Activated gamma-delta T cell treated with anti-CD3 and anti-CD28 coated beads, Interleukin-2, amount 50 U/mL, for 16 hours (primary cell): ENCODE measurements at places on chromosomes 2 and 18.

DNA sequence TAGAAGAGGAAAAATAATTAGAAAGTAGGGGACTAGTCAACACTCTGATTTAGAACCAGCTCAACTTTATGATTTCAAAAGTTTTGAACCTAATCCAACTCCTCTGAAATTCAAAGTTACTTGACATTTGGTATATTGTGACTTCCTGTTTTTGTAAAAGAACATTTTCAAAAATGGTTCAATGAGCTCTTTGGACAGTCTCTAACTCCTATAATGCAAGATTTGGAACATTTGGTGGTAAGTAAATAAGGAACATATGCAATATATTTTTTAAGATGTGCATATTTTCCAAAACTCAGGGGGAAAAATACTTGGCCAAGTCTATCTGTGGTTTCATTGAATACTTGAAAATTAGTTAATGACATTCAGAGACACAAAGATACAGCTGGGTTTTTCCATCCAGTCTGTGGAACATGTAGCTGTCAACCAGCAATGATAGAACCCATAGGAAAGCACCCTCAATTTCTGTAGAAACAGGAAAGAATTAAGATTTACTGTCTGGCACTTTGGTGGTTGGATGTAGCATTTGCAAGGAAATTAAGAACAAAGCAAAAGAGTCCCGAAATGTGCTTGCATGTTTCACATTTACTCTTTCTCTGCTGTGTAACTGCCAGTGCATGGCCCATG lies 17.0 kb upstream of the ANKRD44 start:
- DNase-seq: no peak

- no peak for DNase-seq
These were observed 55.2 kb upstream of the LDLRAD4 start for GRCh38 chr18:13163167-13163927.

DNA sequence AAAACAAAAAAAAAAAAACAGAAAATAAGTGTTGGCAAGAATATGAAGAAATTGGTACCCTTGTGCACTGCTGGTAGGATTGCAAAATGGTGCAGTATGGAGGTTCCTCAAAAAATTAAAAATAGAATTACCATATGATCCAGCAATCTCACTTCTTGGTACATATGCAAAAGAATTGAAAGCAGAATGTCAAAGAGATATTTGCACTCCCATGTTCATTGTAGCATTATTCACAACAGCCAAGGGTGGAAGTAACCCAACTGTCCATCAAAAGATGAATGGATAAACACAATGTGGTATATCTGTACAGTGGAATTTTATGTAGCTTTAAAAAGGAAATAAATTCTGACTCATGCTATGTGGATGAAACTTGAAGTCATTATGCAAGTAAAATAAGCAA lies 72.8 kb upstream of the POU3F3 start:
- DNase-seq: no peak

- DNase-seq: no peak
These were observed 303.5 kb downstream of the HRH4 start for GRCh38 chr18:24763765-24764513.

DNA sequence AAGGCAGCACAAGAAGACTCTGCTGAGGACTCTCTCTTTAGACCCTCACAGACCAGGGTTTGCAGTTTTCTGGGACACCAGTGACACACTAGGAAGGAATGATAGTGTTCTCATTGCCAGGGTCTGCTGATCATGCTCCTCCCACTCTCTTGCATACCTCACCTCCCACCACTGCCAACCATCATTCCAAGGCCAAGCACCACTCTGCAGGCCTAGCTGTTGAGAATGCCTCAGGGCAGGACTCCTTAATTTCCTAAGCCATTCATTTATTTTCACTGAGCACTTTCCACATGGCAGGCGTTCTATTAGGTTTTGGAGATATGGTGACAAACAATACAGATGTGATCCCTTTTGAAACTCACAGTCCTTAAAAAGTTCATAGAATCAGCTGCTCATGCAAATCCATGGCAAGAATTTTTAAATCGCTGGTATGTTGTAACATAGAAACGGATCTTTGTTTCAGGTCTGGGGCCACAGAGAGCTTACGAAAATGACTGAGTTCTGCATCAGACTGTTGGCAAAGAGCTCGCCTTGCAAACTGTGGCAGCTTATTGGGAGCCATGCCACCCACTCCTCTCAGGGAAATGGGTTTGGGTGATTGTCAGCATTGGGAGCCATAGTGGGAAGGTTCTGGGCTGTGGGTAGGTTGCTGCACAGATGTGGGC lies 78.5 kb downstream of the XDH start:
- no peak for DNase-seq

DNA sequence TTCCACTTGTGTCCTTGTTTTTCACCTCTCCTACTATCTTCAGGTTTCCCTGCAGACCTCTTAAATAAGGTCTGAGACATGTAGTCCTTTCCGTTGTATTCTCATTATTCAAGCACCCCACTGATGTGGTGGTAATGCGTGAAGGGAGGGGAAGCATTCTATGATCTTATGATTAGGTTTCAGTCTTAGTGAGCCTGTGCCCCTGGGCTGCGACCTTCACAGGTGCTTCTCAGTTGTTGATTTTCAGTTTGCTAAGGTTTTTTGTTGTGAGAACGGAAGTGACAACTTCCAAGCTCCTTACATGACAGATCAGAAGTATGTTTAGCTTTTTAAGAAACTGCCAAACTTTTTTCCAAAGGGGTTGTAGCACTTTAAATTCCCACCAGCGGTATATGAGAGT lies 41.3 kb downstream of the VPS54 start:
- DNase-seq: no peak

- no peak for DNase-seq
These were observed 59.6 kb upstream of the SERPINE2 start for GRCh38 chr2:224098481-224099230.

DNA sequence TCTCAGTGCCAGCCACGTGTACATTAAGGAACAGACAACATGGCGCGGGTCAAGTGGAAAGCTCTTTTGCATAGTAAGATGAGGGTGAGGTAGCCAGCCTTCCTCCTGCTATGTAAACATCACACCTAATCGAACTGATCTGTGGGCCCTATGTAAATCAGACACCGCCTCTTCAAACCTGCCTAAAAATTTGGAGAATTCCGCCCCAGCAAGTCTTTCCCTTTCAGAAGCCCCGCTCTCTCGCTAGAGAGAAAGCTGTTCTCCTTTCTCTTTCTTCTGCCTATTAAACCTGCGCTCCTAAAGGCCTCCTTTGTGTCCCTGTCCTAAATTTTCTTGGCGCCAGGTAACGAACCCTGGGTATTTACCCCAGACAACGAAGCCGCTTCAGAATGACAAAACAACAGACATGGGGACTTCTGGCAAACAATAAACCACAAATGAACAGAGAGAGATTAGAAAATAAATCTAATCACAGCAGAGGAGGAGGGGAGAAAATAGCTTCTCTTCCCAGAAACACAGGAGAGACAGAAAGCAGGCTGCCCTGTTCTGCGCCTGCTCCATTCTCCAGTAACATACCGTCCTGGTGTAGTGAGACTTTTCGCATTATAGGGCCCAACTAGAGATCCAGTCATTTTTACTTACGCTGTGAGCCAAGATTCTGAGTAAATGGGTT lies 31.9 kb upstream of the CYP1B1 start:
- DNase-seq: no peak

- no peak for DNase-seq
These were observed 18.7 kb downstream of the SMIM21 start for GRCh38 chr18:75408554-75409506.

- no peak for DNase-seq
These were observed 85.4 kb upstream of the CPO start for GRCh38 chr2:206853915-206854314.

- no peak for DNase-seq
These were observed 221.4 kb upstream of the EPAS1 start for GRCh38 chr2:46075848-46076247.

DNA sequence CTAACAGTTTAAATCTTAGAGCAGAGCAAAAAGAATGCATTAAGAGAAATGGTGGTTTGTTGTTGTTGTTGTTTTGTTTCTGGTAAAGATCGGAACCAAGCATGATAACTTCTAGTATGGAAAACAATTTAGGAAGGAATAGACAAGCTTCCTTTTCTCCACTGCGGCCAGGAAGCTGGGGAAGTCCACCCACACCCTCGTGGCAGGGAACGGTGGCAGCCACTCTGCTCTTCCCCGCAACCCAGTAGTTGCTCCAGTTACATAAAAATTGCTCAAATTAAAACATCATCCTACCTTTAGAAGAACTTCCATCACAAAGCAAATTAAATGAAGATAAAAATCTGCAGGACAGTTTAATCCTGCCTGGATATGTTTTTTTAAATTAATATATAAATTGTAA lies 113.0 kb downstream of the RBMS1 start:
- no peak for DNase-seq

DNA sequence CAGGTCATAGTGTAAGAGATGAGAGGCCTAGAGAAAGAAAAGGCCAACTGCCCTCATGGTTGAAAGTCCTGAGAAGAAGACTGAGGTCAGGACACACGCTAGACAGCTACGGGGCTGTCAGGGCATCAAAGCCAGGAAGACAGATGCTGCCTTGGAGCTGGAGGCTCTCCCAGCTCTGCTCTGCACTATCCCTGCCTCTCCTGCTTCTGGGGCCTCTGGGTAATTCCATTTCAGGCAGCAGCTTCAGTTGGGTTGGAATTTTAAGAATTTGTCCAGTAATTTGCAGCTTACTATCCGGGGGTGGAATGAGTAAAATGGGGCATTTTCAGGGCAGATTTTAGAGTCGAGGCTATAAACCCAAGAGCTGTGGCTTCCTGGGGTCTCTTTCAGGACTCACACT lies 76.2 kb upstream of the CTAGE1 start:
- no peak for DNase-seq

GRCh38 chr2:84989422-84989821 lies 18.5 kb downstream of the KCMF1 start:
- no peak for DNase-seq
